Right ventricle myocardium superior (tissue), 1 donor: ENCODE measurements at places on chromosomes 13 and 19. TPM values are rescaled to one million over a fixed set of nuclear protein-coding genes. Genes with fewer than 3 reads are reported as not detected.

- DNase-seq: peak; percentile 97
Measured at GRCh38 chr13:48037346-48038173, at the start of gene NUDT15. TSS of gene NUDT15 (plus strand) at chr13:48037726. CDS start at chr13:48037747, 21 bp downstream.

DNA sequence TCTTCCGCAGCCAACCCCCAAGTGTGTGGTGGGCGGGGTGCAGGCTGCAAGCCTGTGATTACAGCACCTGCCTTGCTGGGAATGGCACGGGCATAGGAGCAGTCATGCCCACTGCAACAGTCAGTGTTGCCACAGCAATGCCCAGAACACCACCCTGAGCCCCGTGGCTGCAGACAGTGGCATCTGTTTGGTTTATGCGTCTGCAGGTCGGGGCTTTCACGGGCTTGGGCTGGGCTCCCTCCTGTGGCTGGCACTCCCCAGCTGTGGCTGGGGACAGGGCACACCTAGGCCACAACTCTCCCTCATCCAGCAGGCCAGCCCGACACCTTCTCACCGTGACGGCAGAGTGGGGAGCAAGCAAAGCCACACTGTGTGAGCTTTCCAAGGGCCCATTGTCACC lies 115.3 kb upstream of the C1QTNF9B start:
- DNase-seq: no peak

GRCh38 chr13:74171641-74172040 lies 37.4 kb upstream of the KLF12 start:
- no peak for DNase-seq

GRCh38 chr19:2290441-2291184 lies 8.6 kb upstream of the PEAK3 start:
- no peak for DNase-seq

GRCh38 chr19:43315851-43316250 lies 37.6 kb upstream of the CD177 start:
- no peak for DNase-seq

SSC5D gene
- total RNA-seq: 2.6 TPM

- DNase-seq: no peak
Measured at GRCh38 chr13:110293037-110293436, 13.9 kb downstream of the COL4A1 start.

WDR88 gene
- total RNA-seq: 0.38 TPM

- no peak for DNase-seq
Measured at GRCh38 chr13:111158136-111158805, 43.2 kb downstream of the ARHGEF7 start.

DNA sequence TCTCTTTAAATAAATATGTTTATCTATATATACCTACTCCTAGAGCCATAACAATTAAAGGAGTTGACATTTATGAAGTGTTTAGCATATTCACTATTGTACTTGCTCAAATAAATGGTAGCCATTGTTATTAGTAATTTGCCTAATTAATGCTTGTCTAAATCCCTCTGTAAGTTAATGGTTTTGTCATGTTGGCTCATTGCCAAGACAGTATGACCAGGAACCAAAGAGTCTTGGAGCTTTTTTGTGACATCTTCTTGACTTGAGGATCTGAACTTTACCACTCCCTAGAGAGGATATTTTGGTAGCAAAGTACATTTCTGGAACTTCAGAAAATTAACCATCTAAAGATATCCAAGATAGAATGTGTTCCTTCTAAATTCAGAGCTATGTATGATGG lies 15.5 kb downstream of the FRY start:
- DNase-seq: no peak

DNA sequence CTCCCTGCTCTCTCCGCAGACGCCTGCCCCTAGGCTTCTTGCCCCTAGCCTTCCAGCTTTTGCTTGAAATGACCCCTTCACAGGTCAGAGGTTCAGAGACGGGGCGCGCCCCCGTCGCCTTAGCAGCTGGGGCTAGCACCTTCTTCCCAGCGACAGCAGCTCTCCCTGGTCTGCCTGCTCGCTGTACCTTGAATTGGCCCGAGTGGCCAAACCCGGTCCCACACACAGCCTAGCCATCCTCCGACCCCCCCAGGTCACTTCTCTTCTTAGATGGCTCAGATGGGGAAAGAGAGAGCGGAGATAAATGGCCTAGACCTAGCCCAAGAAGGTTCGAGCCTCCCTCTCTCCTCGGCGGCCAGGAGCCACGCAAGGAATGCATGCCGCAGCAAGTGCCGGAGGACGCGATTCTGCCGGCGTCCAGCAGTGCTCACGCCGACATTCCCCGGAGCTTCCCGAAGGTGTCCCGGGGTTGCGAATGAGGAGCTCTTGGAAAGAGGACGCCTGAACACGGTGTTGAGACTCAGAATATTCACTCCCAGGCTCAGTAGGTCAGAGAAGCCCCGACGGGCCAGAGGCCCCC lies 1.3 kb downstream of the CDX2 start:
- no peak for DNase-seq

DNA sequence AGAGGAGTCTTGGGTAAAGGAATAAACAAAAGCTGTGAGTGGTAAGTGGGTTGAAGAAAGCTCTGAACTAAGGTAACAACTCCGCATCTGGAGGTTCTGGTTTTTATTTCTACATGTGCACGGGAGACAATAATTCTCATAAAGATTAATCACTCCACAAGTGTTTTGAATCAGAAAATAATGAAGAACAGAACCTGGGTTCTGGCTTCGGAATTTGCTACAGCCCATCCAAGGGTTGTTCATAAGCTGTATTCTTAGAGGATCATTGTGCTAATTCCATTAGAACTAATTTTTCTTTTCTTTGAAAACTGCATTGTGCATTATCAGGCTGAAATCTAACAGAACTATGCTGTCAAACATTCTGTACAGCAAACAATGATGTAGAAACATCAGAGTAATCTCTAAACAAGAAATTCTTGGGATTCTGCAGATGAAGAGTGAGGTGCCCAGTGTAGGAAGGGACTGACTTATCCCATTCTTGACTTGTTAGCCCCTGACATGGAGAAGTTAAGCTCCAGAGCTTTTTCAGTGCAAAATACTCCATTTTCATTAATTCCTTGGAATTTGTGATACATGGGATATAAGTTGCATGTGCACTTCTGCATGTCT lies 368.2 kb downstream of the COG6 start:
- DNase-seq: no peak

- no peak for DNase-seq
Measured at GRCh38 chr19:33441828-33442227, 68.3 kb downstream of the CEBPG start.

DNA sequence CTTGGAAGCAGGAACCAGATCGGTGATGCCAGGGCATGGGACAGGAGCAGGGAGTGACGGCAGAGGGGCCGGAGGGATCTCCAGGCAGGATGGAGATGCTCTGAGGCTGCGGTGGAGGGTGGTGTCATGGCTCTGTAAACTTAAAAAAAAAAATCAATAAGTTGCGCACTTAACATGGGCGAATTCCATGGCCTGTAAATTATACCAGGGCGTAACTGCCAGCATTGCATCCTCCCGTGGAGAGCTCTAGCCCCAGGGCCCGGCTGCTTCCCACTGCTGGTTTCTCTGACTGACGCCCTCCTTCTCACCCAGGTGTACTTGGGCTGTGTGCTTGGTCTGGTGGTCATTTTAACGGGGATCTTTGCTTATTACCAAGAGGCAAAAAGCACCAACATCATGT lies 8.7 kb downstream of the ATP12A start:
- no peak for DNase-seq

DNA sequence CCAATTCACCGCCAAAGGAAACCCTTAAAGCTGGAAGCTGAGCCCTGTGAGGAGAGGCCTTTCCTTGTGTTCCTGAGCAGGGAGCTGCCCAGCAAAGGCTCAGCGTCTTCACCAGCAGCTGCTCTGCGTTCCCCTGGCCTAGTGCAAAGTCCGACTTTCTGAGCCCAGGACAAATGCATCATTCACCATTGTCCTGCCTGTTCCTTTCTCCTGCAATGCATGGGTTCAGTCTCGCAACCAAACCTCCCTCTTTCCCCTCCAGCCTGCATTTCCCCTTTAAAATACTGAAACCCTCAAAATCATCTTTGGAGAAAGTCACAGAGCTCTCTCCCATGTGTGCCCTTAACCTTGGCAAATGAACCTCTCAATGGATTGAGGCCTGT lies 12.9 kb upstream of the TMEM255B start:
- no peak for DNase-seq

MPHOSPH8 gene
- total RNA-seq: 26.0 TPM

- DNase-seq: no peak
Measured at GRCh38 chr13:37225414-37226070, 120.1 kb upstream of the CSNK1A1L start.

FUT1 gene
- total RNA-seq: 1.8 TPM

- DNase-seq: no peak
Measured at GRCh38 chr13:60448907-60449510, 52.0 kb downstream of the TDRD3 start.

DNA sequence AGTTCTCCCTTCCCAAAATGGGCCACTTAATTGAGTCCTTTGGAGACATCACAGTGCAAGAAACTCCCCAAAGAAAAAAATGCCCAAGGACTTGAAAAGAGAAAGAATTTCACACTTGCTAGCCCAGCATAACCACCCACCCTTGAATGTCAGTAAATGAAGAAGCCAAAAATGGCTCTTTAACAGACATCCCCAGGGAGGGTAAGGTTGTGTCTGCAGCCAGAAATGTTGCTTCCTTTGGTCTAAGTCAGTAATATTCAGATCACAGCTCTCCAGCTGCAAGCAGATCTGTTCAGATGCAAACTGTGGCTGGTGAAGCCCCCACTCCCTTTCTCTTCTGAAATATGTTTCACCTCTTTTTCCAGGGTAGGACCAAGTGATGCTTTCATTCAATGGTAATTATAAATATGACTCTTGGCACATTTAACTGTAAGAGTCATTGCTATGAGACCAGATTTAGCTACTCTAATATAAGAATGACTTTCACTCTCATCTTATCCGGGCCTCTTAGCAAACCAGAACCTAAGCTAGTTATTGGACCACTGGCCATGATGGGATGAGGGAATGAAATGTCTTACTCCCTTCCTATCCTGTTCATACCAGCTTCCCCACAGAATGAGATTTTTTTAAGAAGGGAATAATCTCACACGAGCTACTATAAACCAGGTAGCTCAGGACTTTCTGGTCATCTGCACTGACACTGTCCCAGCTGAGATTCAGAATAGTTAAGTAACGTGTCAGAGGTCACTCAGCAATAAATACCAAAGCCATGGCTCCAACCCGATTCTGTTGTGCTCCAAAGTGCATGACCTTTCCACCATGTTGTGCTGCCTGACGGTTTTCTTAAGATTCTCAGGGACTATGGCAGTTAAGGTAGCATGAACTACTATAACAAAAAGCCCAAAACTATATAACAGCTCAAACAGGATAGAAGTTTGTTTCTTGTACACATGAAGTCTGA lies 234.1 kb downstream of the FOXO1 start:
- no peak for DNase-seq

DNA sequence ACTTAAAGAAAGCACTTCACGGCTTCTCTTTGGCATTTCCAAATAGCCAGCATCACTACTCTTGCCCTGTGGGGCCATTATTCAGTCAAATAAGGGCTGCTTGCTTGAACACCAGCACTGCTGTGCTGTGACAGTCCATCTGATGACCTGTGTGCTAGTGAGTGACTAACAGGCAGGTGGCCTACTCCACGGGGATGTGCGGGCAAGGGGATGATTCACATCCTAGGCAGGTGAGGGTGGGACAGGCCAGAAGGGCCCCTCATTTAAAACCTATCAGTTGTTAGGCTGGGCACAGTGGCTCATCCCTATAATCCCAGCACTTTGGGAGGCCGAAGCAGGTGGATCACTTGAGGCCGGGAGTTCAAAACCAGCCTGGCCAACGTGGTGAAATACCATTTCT lies 8.2 kb downstream of the CCNE1 start:
- no peak for DNase-seq

SMIM44 gene
- not detected for total RNA-seq
